ENCODE measurements at places on chromosomes 16 and 17.
A peak's percentile ranks its signal among the peaks of the same experiment; 100 is the strongest.

GRCh38 chr17:10837921-10838320 lies at the start of gene PIRT:
PIRT (minus strand) TSS chr17:10838087; CDS start chr17:10825645, 12,442 bp downstream.
- no peak for DNase-seq

DNA sequence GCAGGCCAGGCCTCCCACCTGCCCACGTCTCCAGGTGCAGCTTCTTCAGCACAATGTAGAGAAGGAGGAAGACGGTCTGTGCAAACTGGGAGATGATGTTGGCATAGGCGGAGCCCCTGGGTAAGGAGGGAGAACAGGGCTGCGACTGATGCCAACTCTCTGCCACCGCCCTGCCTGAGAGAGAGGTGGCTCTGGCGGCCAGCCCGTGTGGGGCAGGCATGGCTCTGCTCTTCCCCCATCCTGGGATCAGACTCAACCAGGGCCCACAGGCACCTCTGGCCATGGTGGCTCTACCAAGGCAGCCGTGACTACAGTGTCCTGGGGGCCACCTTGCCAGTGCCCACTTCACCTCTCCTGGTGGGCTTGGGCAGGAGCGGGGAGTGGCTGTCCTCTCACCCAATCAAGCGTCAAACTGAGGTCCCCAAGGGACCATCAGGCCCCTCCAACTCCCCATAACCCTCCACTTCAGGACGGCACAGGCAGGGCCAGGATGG lies 8.6 kb downstream of the SLC47A2 start:
- no peak for DNase-seq

DNA sequence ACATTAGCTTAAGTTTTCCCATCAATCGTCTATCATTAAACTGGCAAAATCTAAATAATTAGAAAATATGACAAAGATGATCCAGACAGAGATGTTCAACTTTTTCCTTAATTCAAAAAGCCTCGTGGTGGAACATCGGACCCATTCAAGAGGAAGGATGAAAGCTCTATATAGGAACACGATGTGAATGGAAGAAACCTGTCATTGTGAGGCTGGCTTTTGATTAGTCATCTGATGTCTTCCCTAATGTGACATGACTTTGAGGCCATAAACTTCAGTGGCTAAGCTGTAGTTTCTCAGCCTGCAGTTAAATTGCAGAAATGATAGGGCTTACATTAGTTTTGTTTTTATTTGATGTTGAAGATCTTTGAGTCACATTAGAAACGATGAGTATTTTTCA lies 1.0 kb downstream of the AMZ2 start:
- DNase-seq = no peak

DNA sequence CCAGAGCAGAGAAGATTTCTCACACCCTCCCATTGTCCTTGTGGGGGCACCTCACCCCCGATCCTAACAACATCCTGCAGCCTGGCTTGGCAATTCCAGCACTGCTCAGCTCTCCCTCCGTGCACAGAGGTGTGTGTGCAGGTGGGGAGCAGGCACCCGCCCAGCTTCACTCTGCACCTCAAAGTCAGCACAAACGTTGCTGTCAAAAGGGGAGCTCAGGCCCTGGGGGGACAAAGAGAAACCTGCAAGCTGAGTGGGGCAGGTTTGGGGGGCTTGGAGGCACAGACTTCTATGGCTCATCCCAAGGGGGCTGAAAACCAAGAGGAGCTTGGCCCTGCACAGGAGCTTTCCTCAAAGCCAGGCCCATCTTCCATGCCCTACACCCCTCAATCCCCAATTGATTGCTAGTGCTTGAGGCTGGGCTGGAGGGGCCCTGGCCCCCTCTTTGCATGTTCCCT lies 231.9 kb upstream of the TNRC6C start:
- no peak for DNase-seq

DNA sequence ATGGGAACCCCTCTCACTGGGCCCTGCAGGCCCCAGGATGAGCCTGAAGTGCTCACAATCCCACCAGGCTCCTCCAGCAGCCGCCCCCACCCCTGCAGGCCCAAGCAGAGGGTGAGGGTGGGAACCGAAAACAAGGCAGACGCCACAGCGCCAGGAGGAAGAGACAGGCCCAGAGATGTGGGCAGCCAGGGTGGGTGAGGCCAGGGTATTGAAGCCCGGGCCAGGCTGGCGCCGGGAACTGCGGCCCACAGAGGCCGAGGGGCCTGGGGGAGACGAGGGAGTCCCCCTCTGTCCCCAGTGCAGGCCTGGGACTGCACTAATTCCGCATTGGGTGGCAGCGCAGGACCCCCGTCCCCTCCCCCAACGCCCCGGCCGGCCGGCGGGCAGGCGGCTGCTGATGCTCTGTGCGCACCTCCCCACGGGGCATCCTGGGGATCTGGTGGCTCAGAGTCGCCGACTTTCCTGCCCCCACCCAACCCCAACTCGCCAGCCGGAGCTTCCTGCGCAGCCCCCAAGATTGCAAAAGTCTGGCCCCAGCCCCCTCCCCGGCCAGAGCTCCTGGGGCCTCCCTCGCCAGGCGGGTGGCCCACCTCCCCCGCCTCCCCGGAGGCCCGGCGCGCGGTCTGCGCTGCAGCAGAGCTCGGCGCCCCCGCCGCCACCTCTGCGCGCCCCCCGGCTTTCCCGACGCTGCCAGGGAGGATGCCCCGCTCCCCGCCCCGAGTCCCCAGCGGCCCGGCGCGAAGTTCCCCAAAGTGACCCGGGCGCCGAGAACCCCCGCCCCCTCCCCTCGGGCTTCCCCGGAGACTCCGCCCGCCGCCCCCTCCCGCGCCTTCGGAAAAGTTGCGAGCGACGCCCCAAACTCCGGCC lies 107.8 kb downstream of the ENGASE start:
- DNase-seq = no peak

DNA sequence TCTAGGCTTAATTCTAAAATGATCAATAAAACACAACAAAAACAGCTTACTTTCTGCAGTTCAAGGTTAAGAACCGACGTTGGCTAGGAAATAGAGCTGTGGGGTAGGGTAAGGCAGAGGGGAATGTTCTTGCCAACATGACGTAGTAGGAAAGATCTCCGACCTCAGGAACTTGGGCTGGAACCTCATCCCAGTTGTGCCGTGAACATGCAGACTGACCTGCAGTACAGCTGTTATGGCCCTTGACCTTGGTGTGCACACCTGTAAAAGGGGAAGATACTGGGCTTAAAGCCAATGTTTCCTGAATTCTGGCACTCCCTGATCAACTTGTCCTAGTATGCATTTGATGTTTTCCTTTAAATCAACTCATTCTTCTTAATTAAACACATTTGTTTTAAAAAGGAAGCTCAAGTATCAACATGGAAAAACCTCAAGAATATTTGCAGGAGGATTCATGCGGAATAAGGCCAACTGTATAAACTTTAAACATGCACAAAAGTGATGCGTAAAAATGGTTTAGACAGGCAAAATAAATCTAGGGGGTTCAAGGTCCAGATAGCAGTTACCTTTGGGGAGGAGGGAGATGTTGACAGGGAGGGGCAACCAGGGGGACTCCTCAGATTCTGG lies 14.2 kb upstream of the SLC6A2 start:
- DNase-seq = no peak

DNA sequence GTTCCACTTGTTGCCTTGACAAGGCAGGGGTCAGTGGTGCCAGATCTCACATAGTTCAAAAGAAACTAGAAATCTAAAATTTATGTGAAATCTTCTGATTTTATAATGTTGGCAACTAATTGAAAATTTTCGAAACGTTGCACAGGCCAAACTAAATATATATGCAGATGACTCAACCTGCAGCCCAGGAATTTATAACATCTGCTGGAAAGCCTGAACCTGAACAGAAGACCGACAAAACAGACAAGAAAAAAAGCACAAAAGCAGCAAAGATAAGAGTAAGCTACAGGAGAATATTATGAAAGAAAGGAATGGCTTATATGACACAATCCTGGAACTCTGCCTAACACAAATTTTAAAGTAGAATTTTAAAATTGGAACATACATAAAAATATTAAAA lies 207.6 kb downstream of the CEP112 start:
- DNase-seq = no peak

- DNase-seq = peak; percentile 85
These were observed at the start of gene TENT4B for GRCh38 chr16:50152807-50153595. TENT4B (plus strand) TSS chr16:50153306; CDS start chr16:50153622, 316 bp downstream.

DNA sequence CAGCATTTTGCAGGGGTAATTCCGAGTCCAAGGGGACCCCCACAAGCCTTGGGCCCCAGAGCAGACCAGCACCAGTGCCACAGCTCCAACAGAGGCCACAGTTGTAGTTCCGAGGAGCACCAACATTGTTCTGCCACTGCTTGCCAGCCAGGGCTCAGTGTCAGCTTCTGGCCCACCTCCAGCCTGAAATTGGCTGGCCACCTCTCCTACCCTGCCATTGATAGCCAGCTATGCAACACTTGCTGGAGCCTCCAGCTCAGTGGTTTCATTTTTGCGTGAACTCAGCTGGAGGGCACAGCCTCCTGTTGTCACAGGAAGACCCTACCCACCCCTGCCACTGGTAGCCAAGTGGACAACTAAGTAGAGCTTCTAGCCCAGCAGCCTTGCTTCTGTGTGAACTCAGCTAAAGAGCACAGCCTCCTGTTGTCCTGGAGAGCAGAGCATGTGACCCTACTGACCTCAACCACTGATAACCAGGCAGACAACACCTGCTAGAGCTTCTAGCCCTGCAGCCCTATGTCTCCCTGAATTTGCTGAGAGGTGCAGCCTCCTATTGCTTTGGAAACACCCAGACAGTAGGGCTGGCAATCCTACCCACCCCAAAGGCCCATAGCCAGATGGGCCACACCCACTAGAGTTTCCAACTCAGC lies 24.9 kb downstream of the HYDIN start:
- DNase-seq = no peak

GRCh38 chr17:43694081-43694870 lies 32.6 kb upstream of the MEOX1 start:
- peak; percentile 76 for DNase-seq

GRCh38 chr17:63826468-63827001 lies 696 bp upstream of the PSMC5 start:
- DNase-seq = no peak

DNA sequence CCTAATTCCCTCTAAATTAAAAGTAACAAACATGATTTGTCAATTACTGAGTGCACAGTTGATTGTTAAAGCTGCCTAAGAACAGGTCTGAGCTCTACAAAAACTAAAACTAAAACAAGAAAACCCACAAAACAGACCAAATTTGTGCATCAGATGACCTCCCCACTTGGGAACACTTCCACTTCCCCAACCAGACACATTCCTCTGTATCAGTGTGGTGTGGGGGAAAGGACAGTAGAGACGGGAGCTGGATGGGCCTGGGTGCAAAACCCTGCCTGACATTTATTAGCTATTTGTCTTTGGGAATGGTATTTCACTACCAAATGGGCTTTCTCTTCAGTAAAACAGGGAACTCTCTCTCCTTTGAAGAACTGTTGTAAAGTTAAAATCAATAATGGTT lies 29.8 kb downstream of the STAT3 start:
- DNase-seq = no peak

DNA sequence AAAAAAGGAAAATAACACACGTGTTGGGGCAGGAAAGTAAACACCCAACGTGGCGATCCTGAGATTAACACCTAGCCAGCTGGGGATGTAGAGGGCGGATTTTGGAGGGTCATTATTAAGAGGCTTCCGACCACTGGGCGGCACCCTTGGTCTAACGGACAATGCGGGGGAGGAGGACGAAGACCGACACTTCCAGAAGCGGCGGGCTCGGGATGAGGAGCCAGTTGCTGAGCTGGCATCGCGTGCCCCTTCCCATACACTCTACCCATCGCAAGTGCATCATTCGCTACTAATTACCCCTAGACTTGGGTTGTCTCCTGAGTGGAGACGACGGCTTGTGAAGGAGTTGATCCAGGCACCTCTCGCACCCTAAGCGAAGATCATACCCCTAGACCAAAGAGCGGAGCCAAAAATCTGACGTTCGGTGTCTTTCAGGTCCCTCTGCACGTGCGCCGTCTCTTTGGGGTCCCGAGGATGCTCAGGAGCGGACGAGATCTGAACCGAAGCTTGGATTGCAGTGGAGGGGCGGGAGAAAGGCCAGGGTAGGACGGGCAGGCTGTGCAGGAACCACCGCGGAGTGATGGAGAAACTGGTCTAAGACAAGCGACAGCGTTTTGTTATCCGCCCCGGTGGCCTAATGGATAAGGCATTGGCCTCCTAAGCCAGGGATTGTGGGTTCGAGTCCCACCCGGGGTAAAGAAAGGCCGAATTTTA lies 17.6 kb downstream of the ZNF213 start:
- peak; percentile 90 for DNase-seq

DNA sequence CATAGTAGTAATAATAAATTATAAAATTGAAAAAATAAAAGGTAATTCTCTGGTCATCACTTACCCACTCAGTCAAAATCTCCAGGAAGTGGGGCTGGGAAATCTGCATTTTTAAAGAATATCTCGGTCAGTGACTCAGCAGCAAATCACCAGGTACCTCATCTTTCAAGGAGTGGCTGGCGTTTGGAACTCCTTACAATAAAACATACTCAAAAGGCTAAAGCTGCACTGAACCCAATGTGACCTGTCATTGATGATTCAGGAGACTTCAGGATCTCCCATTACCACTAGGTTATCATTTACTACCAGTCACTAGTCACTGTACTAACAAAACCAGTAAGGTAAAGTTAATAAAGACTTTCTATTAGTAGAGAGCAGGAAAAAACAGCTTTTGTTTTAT lies 21.5 kb upstream of the RFFL start:
- no peak for DNase-seq

DNA sequence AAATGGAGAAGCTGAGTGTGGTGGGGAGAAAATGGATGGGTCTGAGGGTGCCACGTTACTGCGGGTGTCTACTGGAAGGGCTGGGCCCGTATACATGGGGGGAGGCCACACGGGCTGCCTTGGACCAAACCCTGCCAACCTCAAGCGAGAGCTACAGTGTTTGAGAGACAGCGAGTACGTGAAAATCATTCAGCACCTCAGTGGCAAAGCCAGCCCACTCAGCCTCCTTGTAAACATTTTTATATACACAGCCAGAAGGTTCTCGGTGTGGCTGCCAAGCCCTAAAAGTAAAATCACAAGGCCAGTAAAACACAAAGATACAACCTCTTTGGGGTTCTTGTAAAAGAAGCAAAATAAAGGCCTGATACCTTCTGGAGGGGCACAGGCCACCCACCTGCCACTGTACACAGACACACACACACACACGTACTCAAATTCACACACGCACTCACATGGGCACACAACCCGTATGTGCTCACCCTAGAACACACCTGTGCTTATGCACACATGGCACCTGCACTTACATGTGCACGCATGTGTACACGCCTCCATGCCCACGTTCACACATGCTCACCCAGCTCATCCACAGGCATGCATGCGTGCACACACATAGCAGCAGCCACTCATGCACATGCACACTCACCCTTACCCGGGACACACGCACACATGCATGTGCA lies 102.8 kb downstream of the GSG1L start:
- DNase-seq = no peak

DNA sequence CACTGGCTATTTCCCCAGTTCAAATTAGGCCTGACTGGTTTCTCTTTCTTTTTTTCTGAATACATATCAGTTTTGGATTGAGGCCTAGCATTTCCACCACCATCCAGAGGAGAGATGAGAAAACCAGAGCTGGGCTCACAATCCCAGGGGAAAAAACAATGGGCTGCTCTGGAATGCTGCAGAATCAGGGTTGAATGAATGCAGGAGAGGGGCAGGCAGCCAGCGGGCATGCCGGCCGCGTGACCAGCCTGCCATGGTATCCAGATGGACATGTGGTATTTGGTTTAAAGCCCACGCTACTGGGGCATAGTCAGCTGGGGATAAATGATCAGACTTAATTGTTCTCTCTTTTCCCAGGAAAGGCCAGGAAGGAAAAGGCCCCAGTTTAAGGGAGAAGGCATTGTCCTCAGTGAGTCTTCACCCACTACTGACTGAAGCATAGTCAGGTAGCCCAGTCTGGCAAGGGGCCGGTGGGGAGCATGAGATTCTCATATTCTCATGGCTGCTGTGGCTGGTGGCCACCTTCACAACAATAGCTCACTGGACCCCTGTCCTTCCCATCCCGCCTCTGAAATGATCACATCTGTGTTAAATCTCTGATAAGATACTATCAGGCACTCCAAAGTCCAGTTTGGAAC lies 38.7 kb upstream of the RHOT1 start:
- peak; percentile 33 for DNase-seq

Measured in dorsolateral prefrontal cortex (tissue), 122 donors.